Right hindlimb (tissue), 1 donor: ENCODE measurements at places on chromosomes 13 and 19.

- no peak for DNase-seq
These were observed 180.4 kb downstream of the ZNF536 start for GRCh38 chr19:30552593-30552992.

GRCh38 chr19:38388349-38389100 lies at the start of gene SPRED3:
TSS of gene SPRED3 (plus strand) at chr19:38388697. CDS start at chr19:38390303, 1,606 bp downstream.
- no peak for DNase-seq

GRCh38 chr19:55580628-55581144 lies at the start of gene ZNF579:
TSS of gene ZNF579 (minus strand) at chr19:55580848. CDS start at chr19:55579639, 1,209 bp downstream.
- DNase-seq: peak; percentile 93

GRCh38 chr19:14758816-14759215 lies 19.5 kb downstream of the ADGRE2 start:
- no peak for DNase-seq
